Naive thymus-derived CD8-positive, alpha-beta T cell (primary cell): ENCODE measurements at places on chromosomes 3 and 15.

DNA sequence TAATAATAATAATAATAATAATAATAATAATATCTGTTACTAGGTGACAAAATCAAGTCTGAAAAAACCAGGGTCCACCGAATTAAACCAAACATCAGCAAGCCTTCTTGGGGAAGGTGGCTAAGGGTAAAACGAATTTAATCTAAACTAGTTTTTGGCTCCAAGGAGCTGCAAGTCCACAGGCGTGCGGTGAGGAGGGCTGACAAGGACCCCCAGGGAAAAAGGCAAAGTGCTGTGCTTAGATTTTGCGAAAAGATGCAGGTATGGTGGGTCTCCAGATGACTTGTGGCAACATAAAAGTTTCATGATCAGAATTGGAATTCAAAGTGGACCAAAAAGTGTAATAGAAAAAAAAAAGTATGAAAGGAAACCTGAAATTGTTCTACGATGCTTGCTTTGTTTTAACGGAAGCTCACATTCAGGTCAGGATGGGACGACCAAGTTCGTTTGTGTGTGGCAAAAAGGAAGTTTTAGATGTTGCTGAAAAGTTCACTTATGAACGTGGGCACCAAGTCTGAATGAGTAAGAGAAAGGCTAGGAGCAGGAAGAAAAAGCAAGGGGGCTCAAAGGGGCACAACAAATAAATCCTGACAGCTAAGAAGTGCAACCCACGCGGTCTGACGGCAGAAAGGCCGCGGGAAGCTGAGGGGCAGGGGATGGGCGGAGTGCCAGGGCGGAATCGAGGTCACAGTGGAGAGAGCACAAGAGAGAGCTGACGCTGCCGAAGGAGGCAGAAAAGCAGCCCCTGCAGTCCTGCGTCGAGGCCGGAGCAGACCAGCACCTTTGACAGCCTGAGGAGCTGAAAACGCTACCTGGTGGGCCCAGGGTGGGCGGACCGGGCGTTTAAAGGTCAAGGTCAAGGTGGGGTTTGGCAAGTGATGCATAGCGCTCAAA is 1.1 kb downstream of the WDR82 start:
- peak; percentile 70 for DNase-seq

DNA sequence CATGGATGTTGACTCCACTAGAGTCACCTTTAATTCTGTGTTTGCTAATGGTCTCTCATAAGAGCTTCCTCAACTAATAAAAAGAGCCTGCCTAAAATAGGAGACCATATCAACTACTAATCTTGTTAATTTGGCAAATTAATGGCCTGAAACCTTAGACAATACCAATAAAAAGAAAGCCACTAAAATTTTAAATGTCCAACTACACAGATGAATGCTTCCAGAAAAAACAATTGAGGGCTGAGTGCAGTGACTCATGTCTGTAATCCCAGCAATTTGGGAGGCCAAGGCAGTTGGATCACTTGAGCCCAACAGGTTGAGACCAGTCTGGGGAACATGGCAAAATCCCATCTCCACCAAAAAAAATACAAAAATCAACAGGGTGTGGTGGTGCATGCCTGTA is 230.9 kb downstream of the NSUN3 start:
- no peak for DNase-seq

DNA sequence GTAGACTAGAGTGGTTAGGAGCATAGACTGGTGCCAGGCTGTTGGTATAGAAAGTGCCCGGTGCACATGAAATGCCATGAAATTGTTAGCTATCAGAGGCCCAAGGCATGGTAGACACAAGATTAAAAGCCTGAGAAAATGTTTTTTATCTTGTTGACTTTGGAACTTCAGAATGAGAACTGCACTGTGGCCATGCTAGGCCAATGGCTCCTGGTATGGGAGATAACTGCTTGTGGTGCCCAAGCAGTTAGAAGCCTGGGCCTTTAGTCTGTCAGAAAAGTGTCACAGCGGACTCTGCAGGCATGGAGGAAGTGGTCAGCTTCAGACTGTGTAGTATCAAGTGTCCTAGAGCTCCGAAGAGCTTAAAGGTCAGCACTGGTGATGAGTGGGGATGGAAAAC is 11.9 kb downstream of the FYCO1 start:
- no peak for DNase-seq

- DNase-seq = no peak
Observed at GRCh38 chr3:46996689-46997452, 17.4 kb downstream of the NBEAL2 start.

GRCh38 chr3:175664911-175665310 is 805.8 kb downstream of the NAALADL2 start:
- no peak for DNase-seq

DNA sequence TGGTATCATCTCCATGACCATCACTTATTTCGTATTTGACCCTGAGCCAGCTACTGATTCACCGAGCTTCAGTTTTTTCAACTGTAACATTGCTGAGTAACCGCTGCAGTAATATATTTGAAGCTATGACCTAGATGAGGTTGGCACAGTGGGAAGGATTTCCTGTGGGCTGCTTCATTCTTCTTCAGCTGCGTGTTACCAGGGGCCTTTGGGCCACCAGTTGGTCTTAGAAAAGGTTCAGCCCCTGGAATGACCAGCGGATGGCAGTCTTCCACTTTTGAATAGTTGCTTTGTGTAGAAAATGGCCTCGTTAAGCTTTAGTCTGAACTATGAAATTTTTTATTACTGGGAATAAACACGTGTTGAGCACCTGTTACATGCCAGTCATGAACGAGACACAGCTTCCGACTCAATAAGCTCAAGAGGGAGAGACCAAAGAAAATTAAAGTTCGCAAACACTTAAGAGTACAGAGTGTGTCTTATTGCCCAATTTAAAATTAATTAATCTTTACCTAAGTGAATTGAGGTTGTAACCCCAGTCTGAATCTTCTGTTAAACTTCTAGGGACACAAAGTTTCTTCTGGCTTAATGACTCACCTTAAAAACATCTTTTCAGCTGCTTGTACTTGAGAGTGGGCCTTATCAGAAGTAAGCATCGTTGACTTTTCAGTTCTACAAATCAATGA is 57.6 kb upstream of the NR2E3 start:
- no peak for DNase-seq

DNA sequence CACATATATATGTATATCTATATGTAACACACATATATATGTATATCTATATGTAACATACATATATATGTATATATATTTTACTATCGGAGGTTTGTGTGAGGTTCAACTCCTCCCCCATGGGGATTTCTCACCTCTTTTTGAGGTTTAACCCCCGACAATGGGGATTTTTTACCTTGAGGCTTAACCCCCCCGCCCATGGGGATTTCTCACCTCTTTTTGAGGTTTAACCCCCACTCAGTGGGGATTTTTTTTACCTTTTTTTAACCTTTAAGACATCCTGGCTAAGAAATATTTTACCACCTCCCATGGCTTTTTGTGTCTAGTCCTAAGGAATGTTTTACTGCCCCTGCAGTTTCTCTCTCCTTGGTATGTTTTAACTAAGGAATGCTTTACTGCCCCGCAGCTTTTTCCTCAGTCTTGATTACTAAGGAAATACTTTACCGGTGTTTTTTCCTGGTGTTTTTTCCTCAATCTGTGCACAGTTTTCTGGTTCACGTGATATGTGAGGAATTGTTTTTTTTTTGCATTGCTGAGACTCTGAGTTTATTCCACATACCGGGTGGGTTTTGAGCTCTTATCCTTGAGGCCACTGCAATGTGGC is 185.2 kb downstream of the KLF13 start:
- peak; percentile 43 for DNase-seq

- DNase-seq = no peak
Observed at GRCh38 chr15:78740904-78741274, 70.4 kb downstream of the ADAMTS7 start.

DNA sequence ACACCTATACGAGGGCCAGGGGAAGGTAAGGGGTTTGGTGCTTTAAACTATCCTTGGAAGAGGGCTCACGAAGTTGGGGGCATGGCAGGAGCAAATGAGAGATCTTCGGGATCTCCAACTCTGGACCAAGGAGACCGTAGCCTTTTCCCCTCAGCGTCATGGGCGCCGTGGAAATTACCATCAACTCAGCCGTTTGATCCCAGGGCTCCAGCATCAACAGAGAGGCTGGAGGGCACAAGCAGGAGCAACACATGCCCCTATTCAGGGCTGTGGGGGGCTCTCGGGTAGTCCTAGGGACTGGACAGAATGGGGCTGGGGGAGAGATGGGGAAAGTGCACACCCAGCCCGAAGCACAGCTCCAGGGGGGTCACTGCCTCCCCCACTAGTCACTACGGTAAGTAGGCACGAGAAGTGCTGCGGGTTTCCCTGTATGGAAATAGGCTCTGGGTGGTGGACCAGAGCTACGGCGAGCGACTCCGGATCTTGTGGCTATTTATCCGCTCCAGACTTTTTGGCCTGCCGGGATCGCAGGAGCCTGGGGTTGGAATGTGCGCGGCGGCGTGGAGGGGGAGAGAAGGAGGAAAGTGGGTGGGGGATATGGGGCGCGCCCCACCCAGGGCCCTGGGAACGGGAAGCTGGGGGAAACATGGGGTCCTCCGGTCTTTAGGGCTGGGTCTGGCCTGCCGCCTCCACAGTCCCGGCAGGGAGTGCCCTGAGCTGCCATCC is 539 bp upstream of the LAMB2 start:
- no peak for DNase-seq

GRCh38 chr3:154844863-154845262 is 235.3 kb upstream of the MME start:
- no peak for DNase-seq

DNA sequence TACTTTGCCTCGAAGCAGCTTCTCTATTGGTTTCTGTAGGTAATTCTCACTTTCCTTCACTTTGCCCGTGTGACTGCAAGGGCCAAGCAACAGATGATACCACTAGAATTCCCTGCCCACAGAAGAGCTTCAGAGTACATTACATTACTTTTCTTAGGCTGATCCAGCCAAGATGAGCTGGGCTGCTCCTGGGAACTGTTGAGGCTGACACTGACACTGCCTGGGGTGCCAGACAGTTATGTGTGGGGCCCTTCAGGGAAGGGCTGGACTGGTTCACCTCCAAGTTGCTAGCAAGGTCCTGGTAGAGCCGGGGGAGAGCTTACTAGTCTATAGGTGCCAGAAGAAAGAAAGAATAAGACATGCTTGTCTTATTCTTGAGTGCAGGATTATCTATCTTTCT is 19.0 kb downstream of the GORASP1 start:
- no peak for DNase-seq
